ENCODE measurements at places on chromosomes 1 and 21.

- DNase-seq = no peak
These were observed 68.8 kb upstream of the DAB1 start for GRCh38 chr1:57492586-57493226.

DNA sequence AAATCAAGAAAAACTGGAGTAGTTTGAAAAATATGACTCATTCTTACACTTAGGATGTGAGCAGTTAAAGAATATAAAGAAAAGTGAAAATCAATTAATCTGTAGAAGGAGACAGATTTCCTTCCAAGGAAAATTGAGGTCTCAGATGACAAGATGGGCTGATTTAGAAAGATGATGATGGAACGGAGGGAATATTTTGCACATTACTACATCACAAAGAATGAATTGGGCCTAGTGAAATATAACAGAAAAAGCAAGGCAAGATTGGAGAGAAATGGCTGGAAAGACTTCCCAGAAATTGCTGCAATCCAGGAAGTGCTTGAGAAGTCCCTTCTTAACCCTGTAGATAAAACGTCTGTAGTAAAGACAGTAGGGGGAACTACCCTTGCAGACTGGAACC, 169.1 kb upstream of the SYT6 start:
- peak; percentile 60 for DNase-seq

DNA sequence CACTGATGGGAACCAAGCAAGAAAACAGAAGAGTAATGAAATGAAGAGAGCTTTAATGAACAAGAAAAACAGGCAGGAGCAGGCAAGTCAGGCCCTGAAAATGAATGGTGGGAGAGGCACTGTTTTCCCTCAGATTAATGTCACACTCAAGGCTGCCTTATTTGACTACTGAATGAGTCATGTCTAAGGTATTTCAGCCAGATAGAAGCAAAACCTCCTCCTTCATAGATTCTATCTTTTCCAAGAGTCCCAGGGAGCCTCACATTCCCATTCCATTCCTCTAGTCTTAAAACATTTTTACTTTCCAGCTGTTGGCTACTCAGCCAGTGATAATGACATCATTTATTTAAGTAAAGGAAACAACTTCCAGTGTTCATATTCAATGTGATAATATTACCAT, 228.4 kb upstream of the NRIP1 start:
- peak; percentile 87 for DNase-seq

DNA sequence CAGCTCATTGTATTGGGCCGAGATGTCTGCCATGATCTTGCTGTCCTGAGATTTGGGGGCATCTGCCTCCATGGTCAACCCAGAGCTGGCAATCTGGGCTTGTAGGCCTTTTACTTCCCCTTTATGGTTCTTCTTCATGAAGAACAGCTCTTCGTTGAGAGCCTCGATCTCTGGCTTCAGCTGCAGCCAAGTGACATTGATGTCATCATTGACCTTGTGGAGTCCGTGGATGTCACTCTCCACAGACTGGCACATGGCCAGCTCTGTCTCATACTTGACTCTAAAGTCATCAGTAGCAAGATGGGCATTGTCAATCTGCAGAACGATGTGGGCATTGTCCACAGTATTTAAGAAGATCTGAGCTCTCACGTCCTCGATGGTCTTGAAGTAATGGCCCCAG, 29.2 kb downstream of the RAP1A start:
- DNase-seq = no peak

GRCh38 chr1:153954826-153955225, 3.6 kb downstream of the CRTC2 start:
- DNase-seq = no peak

GRCh38 chr1:179146476-179146875, 64.6 kb downstream of the TOR3A start:
- DNase-seq = no peak

Data from fibroblast of skin of left quadriceps (primary cell).